Stimulated activated CD8-positive, alpha-beta memory T cell treated with anti-CD3 and anti-CD28 coated beads, Interleukin-7, amount 100 ng/mL, for 1 hour (primary cell): ENCODE measurements at places on chromosomes 1 and 21.

DNA sequence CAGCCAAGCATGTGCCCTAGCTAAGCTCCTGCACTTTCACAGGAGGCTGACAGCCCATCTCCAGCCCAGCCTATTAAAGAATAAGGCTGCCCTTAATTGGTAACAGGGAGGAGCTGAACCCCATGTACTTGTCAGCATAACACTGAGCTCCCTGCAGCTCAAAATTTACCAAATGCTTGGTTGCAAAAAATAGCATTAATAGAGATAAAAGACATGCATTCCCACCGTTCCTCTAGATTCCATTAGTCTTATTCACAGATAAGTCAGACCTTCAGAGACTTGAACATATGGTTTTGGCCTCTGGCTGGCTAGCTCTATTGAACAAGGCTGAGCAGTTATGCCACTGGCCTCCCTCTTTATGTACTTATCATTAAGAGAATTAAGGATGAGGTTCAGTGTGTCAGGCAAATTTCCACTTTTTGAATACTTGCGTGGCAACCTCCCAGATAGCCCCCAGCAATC is 29.2 kb downstream of the OLFML3 start:
- DNase-seq, result no peak

DNA sequence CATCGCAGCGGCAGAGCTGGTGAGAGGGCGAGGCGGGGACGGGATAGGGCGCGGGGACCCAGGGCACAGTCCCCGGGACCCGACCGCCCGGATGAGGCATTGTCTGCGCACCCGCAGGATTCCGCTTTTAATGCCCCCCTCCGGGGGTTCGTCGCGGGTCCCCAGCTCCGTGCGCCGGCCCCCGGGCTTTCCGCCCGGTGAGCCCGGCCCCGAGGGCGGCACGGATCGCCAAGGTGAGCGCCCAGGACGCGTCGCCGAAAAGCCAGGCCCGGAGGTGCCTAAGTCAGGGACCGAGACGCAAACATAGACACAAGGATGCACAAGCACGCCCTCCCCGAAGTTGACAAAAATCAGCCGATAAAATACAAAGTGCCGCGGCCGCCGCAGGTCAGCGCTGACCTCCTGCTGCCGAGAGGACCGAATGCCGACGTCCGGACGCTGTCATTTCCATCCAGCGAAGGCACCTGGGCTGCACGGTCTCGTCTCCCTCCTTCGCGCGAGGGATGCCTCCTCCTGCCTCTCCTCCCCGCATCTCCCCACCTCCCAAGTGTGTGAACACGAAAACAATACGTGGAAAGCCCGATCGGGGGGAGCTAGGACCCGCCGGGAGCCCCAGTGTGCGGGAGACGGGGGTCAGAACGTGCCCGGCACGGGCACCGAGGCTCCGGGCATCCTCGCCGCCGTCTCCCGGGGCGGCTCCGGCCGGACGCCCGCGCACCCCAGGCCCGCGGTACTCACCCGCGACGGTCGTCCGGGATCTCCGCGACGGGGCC is 101.1 kb upstream of the SOD1 start:
- no peak for DNase-seq

- DNase-seq, result no peak
These were observed 55.3 kb downstream of the PTPN14 start for GRCh38 chr1:214496126-214496525.

DNA sequence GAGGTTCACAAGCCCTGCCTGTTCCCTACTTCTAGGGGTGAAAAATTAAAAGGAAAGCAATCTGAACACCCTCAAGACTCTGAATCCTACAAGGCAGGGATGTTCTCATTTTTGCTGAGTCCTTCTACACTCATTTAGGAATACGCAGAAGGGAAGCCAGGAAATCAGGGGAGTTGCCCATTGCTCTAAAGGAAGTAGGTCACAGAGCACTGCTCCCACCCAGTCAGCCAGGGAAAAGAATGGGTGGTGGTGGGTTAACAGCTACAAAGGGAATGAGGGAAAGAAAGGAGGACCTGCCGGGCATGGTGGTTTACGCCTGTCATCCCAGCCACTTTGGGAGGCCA is 2.4 kb upstream of the CTTNBP2NL start:
- DNase-seq, result no peak

- DNase-seq, result no peak
These were observed 323.7 kb downstream of the PLPP3 start for GRCh38 chr1:56255516-56256152.

- DNase-seq, result no peak
These were observed 99.9 kb downstream of the ZSCAN20 start for GRCh38 chr1:33572387-33572786.

DNA sequence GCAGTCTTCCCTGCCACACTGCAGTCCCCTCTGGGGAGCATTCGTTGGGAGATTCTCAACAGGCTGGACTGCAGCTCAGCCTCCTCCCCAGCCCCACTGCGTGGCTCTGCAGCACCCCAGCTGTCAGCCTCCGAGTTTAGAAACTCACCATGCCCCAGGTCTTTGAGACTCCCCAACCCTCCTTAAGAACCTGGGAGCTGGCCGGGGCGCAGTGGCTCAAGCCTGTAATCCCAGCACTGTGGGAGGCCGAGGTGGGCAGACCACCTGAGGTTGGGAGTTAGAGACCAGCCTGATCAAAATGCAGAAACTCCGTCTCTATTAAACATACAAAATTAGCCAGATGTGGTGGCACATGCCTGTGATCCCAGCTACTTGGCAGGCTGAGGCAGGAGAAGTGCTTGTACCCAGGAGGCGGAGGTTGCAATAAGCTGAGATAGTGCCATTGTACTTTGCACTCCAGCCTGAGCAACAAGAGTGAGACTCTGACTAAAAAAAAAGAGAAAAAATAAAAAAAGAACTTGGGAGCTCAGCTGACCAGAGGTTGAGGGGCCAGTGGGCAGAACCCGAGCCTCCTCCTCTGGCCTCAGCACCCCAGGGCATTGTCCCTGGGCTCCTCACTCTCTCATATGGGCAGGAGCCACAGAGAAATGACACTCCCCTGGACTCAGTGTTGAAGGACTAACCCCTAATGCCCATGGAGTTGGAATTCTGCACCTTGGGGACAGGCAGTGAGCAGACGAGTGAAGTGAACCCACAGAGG is 5.6 kb downstream of the OLIG2 start:
- DNase-seq, result no peak

DNA sequence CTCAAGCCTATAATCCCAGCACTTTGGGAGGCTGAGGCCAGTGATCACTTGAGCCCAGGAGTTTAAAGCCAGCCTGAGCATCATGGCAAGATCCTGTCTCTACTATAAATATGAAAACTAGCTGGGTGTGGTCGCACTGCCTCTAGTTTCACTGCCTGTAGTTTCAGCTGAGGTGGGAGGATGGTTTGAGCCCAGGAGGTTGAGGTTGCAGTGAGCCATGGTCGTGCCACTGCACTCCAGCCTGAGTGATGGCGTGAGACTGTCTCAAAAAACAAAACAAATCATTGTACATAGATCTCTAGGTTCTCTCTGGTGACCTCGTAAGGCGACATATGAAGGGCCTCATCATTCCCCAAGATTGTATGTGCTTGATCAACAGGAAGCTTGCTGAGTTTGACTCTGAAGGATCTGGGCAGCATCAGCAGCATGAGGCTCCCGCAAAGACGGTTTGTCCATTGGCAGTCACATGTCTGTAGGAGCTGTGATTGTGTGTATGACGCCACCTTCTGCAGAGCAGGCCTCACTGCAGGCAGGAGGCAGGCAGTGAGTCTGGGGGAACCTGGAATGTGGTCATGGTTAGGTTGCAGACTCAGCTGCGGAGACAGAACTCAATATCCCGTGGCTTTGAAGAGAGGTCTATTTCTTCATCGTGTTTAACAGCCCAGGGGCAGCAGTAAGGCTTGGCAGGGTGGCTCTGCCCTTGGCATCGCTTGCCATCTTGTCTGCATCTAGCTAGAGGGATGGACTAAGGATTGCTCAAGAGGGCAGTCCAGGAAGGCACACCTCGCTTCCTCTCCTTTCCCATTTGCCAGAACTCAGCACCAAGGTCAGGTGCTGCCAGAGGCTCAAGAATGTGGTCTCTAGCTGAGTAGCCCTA is 14.0 kb downstream of the ATP5PO start:
- no peak for DNase-seq

GRCh38 chr1:190169311-190170067 is 308.2 kb downstream of the BRINP3 start:
- no peak for DNase-seq

DNA sequence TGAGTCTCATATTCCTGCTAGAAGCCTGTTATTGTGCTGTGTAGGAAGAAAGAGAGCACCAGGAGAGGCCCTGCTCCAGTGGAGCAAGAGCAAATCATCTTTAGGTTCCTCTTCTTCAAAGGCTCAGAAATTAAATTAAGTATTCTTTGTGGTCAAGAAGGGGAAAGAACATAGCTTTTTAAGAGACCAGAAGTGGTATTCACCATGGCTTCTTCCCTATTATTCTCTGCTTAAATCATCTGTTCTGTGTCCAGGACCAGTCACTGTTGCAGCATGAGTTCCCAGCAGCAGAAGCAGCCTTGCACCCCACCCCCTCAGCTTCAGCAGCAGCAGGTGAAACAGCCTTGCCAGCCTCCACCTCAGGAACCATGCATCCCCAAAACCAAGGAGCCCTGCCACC is 1.1 kb downstream of the SPRR1B start:
- DNase-seq, result no peak

- no peak for DNase-seq
These were observed 7.2 kb upstream of the GUCA2B start for GRCh38 chr1:42145764-42146625.

DNA sequence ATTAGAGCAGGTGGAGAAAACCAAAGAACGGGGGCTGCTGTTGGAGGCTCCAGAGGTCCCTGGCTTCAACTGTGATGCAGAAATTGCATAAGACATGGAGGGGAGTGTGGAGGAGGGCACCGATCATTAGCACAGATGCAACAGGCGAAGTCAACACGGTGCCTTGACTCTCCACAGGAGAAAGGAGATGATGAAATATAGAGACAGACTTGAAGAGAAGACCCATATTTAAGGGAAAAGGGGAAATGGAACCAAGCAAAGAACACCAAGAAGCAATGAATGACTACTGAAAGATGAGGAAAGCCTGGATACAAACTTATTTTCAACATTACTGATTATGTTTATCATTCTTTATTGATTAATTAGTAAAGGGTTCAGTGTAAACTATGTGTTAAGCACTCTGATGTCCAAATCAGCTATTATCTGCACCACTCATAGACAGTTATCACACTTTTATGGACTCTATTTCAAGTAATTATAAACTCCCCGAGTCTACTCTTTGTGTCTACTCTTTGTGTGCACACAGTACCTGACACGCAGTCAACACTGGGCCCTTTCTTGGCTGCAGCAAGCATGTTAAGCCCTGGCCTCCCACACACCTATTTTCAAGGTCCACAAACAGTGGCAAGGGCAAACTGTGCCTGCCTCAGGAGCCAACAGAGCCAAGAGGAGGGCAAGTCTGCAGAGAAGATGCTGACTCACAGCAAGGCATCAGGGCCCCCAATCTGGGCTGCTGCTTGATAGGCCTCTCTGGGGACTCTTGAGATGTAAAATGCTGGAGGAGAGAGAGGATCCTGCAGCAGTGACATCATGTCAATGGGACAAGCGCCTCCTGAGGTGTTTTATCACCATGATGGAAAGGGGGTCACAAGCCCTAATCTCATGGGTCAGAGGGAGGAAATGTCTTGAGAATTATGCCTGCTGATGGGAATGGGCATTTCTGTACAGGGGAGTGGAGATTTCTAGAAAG is 17.6 kb downstream of the PCNX2 start:
- no peak for DNase-seq

DNA sequence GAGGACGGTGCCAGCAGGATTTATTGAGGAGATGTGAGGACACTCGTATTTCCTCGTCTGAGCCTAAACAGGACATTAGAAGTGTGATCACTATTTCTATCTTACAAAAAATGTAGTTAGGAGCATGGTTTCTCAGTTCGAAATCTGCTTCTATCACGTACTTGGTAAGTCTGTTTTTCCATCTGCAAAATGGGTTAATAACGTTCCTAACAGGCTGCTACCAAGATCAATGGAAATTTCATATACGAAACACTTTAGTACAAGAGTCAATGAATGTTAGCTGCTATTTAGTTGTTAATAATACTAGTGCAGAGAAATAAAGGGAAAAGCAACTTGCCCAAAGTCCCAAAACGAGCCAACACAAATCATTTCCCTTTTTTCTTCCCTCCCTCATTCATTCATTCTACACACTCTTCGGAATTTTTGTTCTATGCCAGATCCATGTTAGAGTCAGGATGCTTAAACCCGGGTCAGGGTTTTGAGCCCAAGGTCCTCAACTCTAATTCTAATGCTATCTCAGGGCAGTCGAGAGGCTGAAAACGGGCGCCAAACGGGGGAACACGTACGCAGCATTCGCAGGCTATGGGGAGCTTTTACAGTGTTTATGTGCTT is 608 bp downstream of the SNRNP40 start:
- DNase-seq, result no peak

GRCh38 chr1:65812065-65812464 is 19.4 kb downstream of the PDE4B start:
- no peak for DNase-seq

DNA sequence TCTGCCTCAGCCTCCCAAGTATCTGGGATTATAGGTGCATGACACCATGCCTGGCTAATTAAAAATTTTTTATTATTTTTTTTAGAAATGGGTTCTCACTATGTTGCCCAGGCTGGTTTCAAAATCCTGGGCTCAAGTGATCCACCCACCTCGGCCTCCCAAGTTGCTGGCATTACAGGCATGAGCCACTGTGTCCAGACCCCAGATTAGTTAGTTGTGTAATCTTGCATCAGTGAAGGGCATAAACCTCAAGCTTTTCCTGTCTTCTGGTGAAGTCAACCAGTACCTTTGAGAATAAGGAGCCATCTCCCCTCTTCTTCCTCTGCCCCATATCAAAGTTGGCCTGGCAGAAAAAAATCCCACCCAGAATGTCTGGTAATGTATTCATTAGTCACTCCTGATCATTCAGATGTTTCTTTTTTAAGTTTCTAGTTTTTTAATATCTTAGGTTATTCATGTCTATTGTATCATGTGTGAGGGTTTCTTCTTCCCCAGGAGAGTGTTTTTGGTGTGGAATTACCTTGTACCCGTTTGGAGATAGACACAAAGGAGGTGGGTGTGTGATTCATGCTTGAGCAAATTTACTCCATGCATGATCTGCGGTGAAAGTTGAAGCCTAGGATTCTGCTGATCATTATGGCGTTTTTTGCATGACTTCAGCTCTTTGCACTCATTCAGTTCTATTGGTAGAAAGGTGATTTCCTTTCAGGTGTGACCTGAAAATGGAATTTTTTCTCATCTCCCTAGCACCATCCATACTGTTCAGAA is 144.0 kb downstream of the FMN2 start:
- DNase-seq, result no peak

DNA sequence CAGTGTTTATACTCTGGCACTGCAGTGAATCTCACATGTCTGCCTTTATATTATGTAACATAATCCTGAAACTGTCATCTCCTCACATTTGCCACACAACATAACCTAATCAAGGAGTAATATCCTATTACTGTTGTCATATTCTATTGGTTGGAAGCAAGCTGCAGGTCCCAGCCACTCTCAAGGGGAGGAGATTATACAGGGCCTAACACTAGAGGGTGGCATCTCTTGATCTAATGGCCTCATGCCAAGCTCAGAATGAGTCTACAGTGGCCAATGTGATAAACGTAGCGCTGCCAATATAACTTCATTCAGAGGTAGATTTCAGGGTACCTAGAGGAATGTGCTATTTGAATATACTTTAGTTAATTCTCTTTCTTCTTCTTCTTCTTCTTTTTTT is 166.8 kb downstream of the BACH1 start:
- no peak for DNase-seq

GRCh38 chr1:234607109-234608024 is 2.6 kb downstream of the IRF2BP2 start:
- no peak for DNase-seq
